Esophagus squamous epithelium (tissue), 5 donors: ENCODE measurements at places on chromosomes 16 and 17.

GRCh38 chr17:81241648-81242420 lies 2.7 kb downstream of the NDUFAF8 start:
- no peak for DNase-seq

DNA sequence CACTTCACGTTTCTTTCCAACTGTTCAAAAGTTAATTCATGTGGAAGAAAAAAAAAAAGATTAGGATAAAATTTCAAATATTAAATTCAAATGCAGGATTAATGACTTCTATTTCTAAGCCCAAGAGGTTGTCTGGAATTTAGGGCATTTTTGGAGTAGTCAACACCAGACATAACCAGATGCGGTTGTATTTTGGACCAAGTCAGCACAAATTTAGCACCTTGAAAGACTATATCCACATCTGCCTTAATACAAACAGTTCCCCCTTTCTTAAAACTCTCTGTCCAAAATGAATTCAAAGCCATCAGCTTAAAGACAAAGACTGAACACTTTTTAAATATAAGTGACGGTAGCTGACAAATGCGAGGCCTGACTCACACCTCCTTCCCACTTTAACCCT lies 282.9 kb downstream of the C16orf95 start:
- DNase-seq, result no peak

DNA sequence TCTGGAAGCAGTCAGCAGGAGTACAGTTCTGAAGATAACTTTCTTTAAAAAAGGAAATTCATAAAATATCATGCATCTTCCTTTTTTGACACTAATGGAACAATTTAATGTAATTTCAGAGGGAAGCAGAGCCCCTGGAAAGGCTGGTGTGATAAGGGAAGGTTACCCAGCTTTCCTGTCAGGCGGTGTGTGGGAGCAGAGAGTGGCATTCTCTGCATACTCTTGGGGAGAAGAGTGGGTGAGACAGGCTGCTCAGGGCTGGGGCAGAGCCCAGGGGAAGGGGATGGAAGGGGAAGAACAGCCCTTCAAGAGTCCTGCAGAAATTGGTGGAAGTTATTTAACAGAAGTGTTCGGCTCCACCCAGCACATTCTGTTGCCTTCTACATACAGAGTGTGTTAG lies 84.7 kb downstream of the PRKCB start:
- no peak for DNase-seq

- DNase-seq, result no peak
Measured at GRCh38 chr17:29885031-29885640, 44.9 kb downstream of the SSH2 start.

GRCh38 chr17:61177351-61177750 lies 222.3 kb upstream of the TBX2 start:
- DNase-seq, result no peak

- no peak for DNase-seq
Measured at GRCh38 chr16:65919145-65919985, 447.1 kb upstream of the CDH5 start.

GRCh38 chr16:19132898-19133297 lies 19.1 kb downstream of the ITPRIPL2 start:
- no peak for DNase-seq

- no peak for DNase-seq
Measured at GRCh38 chr17:78332991-78333390, 26.9 kb downstream of the SOCS3 start.

- DNase-seq, result no peak
Measured at GRCh38 chr17:78993241-78993956, 13.7 kb upstream of the LGALS3BP start.

- DNase-seq, result no peak
Measured at GRCh38 chr17:20266806-20267458, 200.4 kb downstream of the LGALS9B start.

DNA sequence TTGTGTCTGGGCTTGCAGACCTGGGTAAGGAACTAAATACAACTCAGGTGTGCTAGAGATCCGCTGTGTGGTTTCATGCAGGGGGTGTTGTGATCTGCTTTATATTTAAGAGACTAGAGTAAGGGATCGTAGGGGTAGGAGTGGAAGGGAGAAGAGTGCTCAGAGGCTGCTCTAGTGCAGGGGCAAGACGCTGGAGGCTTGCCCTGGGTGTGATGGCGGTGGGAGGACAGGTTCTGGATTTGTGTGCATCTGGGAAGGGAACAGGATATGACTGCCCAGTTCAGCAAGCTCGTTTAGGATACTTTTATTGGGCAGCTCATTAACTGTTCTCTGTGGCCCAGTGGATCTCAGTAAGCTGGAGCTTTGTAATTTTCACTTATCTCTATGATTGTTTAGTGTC lies 47.6 kb downstream of the RPTOR start:
- no peak for DNase-seq

- no peak for DNase-seq
Measured at GRCh38 chr16:1285669-1286512, 23.5 kb upstream of the UBE2I start.

DNA sequence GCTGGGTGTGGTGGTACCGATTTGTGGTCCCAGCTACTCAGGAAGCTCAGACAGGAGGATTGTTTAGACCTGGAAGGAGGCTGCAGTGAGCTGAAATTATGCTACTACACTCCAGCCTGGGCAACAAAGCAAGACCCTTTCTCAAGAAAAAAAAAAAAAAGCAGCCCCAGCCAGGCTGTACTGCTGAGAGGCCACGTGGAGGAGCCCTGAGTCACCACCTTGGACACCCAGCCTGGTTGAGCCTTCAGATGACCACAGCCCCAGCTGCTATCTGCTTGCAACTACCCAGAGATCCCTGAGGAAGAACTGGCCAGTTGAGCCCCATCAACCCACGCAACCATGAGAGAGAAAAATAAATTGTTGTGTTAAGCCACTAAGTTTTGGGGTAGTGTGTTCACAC lies 23.6 kb upstream of the GPRC5C start:
- DNase-seq, result no peak

DNA sequence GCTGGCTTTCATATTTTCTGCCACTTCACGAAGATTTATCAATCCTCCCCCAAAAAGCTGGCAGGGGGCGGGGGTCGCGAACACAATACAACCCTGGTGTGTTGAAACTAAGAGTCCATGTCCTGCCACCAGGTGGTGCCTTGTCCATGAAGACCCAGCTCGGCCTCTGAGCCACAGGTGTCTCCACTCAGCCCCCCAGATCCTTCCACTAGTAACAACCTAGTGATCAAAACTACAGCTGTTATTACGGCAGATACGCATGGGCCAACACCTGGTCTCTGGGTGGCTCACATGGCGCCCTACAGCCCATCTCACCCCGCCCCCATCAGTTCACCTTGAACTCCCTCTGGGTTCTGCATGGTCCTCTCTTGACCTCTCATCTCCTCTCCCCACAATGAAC lies 27.7 kb downstream of the USP7 start:
- DNase-seq, result no peak

- DNase-seq, result no peak
Measured at GRCh38 chr17:3845291-3845620, 790 bp downstream of the NCBP3 start.

- no peak for DNase-seq
Measured at GRCh38 chr16:70685938-70686375, at the start of gene MTSS2. MTSS2 (minus strand) TSS chr16:70686053; CDS start chr16:70685791, 262 bp downstream.

DNA sequence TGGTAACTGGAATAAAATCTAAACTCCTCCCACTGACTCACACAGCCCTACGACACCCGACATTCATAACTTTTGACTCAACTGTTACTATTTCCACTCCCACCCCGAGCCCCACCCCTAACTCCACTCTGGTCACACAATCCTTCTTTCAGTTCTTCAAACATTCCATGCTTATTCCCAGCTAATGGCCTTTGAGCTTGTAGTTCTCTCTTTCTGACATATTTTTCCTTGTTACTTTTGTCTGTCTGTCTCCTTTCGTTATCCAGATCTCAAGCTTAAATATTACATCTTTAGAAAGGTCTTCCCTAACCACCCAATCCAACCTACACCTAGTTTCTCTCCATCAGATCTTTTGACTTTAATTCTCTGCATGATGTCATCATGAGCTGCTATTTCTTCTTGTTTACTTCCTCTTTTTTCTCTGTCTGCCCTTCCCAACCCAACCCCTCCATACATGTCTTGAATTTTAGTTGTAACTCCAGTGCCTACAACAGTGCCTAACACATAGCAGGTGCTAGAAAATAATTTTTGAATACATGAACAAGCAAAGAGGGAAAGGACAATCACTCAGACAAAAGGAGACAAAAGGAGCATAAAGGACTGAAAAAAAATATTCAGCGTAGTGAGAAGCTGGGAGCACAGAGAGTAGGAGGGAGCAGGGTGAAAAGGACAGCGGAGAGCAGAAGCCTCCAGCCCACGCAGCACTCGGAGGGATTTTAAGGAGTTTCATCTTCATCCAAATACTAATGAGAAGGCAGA lies 65.2 kb upstream of the SMIM36 start:
- DNase-seq, result no peak

GRCh38 chr17:78493450-78493849 lies 83.7 kb downstream of the DNAH17 start:
- no peak for DNase-seq
